ENCODE measurements at places on chromosomes 13 and 19.

DNA sequence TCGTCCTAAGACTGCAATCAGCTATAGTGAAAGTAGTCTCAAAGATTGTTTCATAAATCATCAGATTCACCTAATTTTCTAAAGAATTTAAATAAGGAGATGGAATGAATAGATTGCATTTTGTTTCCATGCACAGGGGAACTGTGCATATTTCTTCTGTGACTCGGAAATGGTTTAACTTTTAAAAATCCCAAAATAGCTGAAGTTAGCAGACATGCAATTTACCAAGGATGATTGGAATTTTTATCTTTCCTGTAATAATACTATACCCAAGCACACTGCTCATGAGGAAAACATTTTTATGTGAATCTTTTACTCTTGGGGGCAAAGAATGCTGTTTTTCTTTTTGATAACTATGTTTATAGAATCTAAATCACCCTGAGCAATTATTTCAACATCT, 15.0 kb upstream of the LMO7 start:
- DNase-seq: no peak

GRCh38 chr13:46565808-46566750, 13.1 kb downstream of the LRCH1 start:
- no peak for DNase-seq

DNA sequence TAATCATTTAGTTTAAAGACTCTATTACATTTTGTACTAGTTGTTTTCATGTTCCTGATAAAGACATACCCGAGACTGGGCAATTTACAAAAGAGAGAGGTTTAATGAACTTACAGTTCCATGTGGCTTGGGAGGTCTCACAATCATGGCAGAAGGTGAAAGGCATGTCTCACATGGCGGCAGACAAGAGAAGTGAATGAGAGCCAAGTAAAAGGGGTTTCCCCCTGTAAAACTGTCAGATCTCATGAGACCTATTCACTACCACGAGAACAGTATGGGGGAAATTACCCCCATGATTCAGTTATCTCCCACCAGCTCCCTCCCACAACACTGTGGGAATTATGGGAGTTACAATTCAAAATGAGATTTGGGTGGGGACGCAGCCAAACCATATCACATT, 129.2 kb downstream of the PAN3 start:
- no peak for DNase-seq

DNA sequence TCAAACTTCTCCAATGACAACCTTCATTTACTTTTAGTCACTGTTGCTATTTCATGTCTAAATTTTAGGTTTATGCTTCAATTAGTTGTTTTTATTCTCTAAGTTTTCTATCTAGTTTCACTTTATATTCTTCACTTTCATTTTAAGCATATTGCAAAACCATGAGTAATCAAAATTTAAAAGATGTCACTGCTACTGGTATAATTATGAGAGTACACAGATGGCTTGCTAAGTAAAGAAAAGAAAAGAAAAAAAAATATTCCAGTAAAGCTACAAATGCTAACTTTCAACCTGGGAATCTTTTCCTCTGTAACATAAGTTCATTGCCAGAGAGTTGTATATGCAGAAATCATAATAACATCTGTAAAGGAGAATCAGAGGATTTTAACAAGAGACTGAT, 1624.7 kb downstream of the PCDH9 start:
- no peak for DNase-seq

DNA sequence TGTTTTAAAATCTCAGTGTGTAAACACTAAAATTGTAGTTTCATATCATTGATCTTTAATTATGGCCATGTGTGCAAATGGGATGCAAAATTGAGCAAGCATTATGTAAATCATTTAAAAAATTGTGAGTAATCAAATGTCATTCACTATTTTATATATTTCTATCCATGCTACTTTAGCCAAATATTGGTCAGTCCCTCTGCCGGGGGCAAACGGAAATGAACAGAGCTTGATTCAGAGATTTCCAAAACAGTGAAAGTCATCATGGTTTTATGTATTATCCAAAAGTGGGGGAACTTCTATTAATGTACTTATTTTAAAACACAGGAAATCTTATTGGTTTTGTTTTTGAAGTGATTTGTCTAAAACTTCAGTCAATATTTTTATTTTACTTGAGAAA, 219.1 kb downstream of the IRS2 start:
- no peak for DNase-seq

DNA sequence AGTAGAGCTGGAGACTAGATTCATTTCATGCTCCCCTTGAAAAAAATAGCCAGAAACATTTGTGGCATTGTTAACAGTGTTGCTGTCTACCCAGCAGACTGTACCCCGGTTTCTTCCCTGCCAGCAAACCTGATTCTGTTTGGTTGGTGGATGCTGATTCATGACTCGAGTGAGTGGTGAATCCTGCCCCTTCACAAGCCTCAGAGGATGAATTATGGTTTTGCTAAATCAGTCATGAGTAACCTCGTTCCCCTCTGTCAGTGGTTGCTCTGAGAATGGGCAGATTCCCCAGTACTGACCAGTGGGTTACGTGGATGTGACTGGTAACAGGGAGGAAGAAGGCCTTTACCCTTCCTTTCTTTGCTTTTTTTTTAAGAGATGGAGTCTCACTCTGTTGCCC, 10.1 kb downstream of the NLRP12 start:
- DNase-seq: no peak

GRCh38 chr19:1453525-1454364, 3.8 kb downstream of the APC2 start:
- DNase-seq: no peak

GRCh38 chr19:38255383-38256014, 675 bp downstream of the PPP1R14A start:
- peak; percentile 59 for DNase-seq

DNA sequence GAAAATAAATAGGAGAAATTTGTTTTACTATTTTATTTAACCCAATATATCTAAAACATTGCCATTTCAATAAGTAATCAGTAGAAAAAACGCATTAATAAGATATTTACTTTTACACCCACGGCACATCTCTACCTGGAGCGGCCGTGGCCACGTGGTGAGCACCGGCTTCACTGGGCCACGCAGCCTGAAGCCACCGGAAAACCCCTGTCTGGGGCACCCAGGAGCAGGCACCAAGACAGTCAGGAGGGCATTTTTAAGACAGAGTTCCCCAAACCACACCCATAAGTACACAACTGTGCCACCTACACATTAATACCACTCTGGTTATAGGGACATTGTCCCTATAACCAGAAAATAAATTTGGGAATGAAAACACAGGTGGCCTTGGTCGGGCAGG, 80.9 kb downstream of the SPACA7 start:
- no peak for DNase-seq

- no peak for DNase-seq
Observed at GRCh38 chr13:42656958-42657357, 83.0 kb downstream of the TNFSF11 start.

- no peak for DNase-seq
Observed at GRCh38 chr19:43643326-43643725, 3.7 kb upstream of the CADM4 start.

- DNase-seq: no peak
Observed at GRCh38 chr13:112748947-112749735, 59.3 kb downstream of the ATP11A start.

DNA sequence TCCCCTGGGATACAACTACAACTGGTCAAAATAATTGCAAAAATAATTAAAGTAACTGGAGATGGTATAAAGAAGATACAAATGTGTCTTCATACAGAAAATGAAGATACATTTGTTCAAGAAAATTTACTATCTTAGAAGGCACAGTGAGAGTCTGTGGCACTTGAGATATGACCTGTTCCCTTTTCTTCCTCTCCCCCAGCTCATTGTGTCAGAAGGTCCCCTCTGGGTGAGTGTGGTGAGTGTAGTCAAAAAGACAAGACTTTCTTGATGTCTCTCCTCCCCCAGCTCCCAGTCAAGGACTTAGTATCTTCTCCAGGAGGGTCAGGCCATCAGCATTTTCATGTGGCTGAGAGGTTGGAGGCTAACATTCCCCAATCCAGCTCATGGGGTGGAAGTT, 51.7 kb downstream of the EDNRB start:
- DNase-seq: no peak

DNA sequence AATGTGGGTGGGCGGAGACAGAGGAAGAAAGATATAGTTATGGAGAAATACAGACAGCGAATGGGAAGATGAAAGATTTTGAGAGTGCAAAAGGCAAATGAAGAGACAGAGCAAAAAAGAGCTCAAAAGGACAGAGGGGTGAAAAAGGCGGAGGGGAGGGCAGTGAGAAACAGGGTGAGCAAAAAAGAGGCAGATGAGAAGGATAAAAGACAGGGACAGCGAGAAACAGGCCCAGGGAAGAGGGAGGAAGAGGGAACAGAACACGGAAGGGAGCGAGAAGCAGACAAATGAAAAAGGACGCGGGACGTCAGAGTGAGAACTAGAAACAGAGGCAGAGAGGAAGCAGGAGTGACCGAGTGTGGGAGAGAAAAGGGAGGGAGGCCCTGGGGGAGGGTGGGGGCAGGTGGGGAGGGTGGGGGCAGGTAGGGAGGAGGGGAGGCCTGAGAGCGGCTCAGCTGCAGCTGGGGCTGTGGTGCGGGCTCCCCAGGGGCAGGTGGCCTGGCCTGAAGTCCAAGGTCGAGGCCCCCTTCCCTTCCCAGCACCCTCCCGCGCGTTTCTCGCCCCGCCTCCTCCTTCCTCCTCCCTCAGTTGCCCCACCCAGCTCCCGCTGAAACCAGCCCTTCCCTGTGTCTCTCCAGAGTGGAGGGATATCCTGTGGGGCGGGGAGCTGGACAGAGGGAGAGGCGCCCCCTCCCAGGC, 2.9 kb downstream of the KLK1 start:
- DNase-seq: no peak

GRCh38 chr19:1172353-1173158, 1.5 kb downstream of the SBNO2 start:
- DNase-seq: peak; percentile 76

DNA sequence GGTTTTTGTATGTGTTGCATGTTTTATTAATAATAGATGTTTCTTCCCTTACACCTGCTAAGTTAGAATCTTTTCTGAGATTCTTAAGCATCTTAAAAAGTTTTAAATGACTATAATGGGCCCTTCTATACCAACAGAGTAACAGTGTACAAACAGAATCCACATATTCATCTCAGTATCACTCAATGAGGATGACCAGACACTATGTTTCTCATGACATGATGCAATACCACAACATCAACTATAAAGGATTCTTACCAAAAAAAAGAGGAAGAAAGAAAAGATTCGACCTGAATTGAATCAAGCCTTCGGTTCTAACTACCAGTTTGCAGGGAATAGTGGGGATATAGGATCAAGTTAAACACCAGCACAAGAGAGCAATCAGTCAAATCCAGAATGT, 56.5 kb downstream of the INTS6 start:
- no peak for DNase-seq

DNA sequence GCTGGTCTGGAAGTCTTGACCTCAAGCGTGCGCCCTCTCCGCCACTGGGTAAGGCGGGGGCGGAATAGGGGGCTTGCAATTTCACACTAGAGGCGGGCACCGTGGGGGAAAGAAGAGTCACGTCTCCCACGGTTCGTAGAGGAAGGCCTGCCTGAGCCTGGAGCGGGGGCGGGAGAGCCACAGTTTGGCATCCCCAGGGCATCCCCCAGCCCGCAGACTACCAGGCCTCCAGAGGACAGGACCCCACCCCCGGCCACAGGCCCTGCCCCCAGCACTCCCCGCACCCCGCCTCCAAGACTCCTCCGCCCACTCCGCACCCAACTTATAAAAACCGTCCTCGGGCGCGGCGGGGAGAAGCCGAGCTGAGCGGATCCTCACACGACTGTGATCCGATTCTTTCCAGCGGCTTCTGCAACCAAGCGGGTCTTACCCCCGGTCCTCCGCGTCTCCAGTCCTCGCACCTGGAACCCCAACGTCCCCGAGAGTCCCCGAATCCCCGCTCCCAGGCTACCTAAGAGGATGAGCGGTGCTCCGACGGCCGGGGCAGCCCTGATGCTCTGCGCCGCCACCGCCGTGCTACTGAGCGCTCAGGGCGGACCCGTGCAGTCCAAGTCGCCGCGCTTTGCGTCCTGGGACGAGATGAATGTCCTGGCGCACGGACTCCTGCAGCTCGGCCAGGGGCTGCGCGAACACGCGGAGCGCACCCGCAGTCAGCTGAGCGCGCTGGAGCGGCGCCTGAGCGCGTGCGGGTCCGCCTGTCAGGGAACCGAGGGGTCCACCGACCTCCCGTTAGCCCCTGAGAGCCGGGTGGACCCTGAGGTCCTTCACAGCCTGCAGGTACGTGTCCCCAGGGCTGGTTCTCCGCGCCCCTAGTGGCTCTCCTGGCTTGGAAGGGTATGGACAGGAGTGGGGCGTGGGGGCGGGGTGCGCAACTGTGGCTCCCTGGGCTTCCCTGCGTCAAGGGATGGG, at the start of gene ANGPTL4:
Gene ANGPTL4 (plus strand): TSS at position 353 of the 969 bp plus-strand sequence. CDS start 167 bp downstream, at position 520.
- peak; percentile 83 for DNase-seq

GRCh38 chr19:35978832-35979365, 16.1 kb upstream of the SDHAF1 start:
- DNase-seq: no peak

- DNase-seq: no peak
Observed at GRCh38 chr13:44232774-44233173, 140.8 kb upstream of the SERP2 start.

- DNase-seq: no peak
Observed at GRCh38 chr19:4795400-4795799, 3.9 kb downstream of the FEM1A start.

DNA sequence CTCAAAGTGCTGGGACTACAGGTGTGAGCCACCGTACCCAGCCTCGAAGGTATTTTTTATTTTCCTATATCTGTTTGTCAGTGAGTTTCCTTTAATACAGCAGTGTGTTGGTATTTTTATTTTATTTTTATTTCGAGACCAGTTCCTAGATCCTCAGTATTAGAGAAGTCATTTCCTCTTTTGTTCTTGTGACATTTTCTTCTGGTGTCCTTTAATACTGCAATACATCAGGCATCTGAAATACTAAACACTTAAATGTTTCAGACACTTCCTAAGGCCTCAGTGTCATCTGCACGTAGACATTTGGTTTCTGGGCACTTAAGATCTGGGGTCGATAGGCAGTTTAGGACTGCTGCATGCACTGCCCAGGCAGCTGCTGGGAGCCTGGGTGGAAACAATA, 22.5 kb downstream of the GATAD2A start:
- DNase-seq: no peak

DNA sequence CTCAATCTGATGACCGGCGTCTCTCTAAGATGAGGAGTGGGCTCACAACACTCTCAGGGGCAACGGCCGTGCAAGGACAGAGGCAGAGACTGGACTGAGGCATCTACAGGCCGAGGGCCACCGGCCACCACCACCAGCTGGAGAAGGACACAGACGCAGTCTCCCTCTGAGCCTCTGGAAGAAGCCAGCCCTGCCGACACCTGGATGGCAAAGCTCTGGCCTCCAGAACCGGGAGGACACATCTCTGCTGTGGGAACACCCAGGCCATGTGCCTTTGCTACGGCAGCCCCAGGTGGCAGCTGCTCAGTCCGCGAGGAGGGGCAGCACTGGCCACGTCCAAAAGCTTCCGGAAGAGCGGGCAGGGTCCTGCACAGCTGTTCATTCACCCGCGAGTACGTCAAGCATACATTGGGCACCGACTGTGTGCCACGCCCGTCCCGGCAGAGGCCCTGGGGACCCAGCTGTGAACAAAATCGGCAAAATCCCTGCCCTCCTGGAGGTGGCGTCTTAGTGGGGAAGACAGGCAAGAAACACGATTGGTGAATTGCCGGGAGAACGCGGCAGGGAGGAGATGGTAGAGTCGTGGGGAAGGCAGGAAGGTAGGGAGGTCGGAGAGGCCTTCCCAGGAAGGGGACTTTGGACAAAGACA, 17.1 kb downstream of the C2CD4C start:
- no peak for DNase-seq

- no peak for DNase-seq
Observed at GRCh38 chr13:45439781-45440462, 21.7 kb upstream of the SLC25A30 start.
